ENCODE measurements at places on chromosomes 12 and 14. TPM values are rescaled to one million over a fixed set of nuclear protein-coding genes. Genes with fewer than 3 reads are reported as not detected.

Gene ADAMTS20
- 1.1 TPM for total RNA-seq

Gene RHOJ
- total RNA-seq, result not detected

Gene SMCO2
- total RNA-seq, result not detected

Gene RASSF8
- 87.0 TPM for total RNA-seq

Gene GALNT8
- 11.2 TPM for total RNA-seq

Gene KRT72
- not detected for total RNA-seq

Gene JAG2
- 7.3 TPM for total RNA-seq

Gene FAM177A1
- 92.3 TPM for total RNA-seq

DNA sequence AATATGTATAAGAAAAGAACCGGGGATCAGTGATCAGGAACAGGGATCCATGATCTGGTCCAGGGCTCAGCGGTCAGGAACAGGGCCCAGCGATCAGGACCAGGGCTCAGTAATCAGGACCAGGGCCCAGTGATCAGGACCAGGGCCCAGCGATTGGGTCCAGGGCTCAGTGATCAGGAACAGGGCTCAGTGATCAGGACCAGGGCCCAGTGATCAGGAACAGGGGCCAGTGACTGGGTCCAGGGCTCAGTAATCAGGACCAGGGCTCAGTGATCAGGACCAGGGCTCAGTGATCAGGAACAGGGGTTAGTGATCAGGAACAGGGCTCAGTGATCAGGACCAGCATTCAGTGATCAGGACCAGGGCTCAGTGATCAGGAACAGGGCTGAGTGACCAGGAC, 56.3 kb downstream of the TMEM121 start:
- H3K4me1 ChIP-seq, result no peaks in the 10 kb centered on the region
- DNase-seq, result peak; percentile 46
- H3K36me3 ChIP-seq, result no peaks in the 10 kb centered on the region
- no peak overlapping the region for H3K27ac ChIP-seq

DNA sequence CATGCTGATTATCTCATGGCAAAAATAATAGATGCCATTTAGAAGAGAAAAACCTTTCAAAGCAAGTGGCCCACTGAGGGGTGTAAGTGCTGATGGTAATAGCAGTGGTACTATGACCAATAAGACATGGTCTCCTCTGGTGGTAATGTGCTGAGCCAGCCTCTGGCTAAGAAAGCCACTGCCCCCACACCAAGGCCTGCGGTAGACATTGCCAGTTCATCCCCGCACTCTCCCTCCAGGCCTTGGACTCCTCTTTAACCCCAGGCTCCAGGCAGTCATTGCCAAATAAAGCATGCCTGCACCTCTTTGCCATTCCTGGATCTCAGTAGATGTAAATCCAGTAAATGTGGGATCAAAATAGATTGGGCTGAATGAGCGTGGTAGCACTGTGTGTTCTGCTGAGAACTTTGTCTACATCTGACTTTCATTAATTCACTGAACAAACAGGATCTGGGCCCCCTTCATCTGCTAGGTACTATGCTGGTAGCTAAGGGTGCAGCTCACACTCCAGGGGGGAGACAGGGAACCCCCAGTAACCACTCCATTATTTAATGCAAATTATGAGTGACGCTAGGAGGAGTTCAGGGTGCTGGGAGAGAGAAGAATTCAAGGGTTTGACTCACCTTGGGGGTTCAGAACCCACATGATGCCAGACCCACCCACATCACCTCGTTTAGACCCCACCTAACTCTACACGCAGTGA, 89.3 kb downstream of the BCL11B start:
- no peak overlapping the region for H3K27ac ChIP-seq
- DNase-seq, result no peak
- no peaks in the 10 kb centered on the region for H3K36me3 ChIP-seq
- H3K27me3 ChIP-seq, result no peaks in the 10 kb centered on the region

DNA sequence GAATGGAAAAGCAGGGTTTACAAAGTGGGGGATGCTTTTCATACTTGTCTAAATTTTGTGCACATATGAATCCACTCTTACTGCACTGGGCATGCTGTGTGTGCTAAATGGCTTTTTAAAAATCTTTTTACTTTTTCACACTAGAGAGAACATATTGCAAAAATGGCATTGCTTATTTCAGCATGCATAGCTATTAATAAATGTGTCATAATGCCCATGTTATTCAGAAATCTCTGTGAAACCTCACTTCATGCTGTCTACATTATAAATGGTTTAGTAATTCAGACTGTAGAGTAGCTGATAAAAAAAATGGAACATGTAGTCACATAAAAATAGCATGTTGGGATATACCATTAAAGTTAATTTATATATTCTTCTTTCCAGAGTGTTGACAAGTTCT, 593.8 kb downstream of the RPL10L start:
- no peaks in the 10 kb centered on the region for H3K27me3 ChIP-seq
- no peaks in the 10 kb centered on the region for H3K4me1 ChIP-seq
- H3K27ac ChIP-seq, result no peak overlapping the region
- DNase-seq, result no peak
- no peaks in the 10 kb centered on the region for H3K36me3 ChIP-seq

DNA sequence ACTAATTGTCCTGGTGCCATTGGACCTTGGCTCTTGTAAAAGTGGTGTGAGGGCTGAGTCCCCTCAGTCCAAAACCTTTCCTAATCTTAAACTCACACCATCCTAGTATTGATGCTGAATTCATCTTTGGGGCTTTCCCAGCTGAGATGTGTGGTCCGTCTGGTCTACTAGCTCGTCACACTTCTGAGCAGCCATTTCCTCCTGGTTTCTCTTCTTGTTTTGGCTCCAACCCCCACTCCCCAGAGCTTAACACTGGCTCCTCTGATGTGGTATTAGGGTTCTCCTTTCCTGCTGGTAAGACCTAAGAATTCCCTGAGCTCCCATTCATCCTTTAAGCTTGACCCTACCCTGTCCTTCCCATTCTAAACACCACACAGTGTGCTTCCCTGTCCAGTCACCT, 900.6 kb downstream of the VRK1 start:
- no peak for DNase-seq
- H3K27me3 ChIP-seq, result no peaks in the 10 kb centered on the region
- no peak overlapping the region for H3K27ac ChIP-seq
- peaks cover 2% of the 10 kb centered on the region for H3K4me1 ChIP-seq
- H3K36me3 ChIP-seq, result no peaks in the 10 kb centered on the region
- no peak overlapping the region for H3K4me3 ChIP-seq

DNA sequence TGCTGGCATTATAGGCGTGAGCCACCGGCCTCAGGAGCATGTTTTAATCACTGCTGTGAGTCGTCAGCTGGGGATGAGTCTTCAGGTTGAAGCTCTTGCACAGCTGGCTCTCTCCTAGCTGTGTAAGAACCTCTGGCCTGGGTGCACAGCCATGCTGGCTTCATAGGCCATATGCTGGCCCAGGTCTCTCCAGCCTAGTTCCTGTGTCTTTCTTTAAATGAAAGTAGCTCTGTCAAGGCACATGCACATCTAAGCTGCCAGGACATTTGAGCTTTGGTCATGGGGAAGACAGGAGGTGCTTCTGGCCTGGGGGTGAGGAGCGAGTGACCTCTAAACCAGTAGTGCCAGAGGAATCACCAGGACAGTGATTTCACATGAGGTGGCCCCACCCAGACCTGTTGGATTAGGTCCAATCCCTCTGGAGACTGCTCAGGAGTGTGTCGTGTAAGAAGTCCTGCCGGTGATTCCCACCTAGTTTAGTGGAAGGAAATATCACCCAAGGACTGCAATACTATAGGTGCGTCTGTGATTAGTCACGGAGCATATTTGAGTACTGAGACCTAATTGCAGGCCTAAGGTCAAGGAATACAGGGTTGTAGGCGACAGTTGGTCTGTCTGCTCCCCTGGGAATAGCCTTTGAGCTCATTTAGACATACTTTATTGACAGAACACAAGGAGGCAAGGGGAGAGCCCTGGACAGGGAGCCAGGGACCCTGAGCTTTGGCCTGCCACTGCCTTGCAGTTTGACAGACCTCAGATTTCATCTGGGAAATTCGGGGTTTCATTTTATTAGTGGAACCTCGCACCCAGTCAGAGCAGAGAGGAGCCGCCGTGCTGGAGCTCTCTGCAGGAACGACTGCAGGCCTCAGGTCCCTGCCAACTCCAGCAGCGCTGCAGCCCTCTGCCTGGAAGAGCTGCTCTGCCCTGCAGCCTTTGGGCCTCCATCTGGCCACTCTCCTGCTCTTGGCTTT, 67.0 kb downstream of the ANKRD9 start:
- H3K36me3 ChIP-seq, result peaks cover 44% of the 10 kb centered on the region
- no peaks in the 10 kb centered on the region for H3K4me1 ChIP-seq
- no peak overlapping the region for H3K27ac ChIP-seq
- no peak overlapping the region for H3K4me3 ChIP-seq

- H3K27ac ChIP-seq, result no peak overlapping the region
- no peak overlapping the region for H3K4me3 ChIP-seq
- H3K36me3 ChIP-seq, result no peaks in the 10 kb centered on the region
- DNase-seq, result no peak
- no peaks in the 10 kb centered on the region for H3K27me3 ChIP-seq
- H3K4me1 ChIP-seq, result peaks cover 4% of the 10 kb centered on the region
These were observed 27.1 kb downstream of the BMAL2 start for GRCh38 chr12:27359578-27360340.

DNA sequence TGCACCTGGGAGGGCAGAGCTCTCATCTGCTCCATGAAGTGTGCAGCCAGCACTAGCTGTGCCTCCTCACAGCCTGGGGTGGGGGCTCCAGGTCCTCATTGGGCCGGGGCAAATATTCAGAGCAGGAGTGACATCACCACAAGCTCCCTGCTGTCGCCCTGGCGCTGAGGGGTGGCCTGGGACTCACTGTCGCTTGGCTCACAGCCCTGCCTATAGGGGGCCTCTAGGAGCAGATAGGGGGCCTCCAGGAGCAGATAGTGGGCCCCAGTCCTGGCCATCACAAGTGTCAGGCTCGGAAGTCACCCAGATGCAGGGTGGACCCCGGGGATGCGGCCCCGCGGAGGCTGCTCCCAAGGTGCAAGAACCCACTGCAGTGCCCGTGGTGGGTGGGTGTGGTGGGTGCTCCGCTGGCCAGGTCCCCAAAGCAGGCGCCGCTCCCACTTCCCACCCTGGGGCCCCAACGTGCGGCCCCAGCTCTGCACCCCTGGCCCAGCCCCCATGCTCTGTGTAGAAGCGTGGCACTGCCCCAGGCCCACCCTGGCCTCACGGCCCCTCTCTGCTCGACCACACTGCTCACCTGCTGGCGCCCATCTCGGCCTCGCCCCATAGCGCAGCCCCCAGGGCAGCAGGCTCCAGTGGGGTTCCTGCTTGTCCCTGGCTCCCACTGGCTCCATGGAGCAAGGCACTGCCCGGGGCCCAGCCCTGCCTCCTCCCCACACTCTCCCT, 18.0 kb downstream of the SYNJ2BP start:
- peaks cover 49% of the 10 kb centered on the region for H3K36me3 ChIP-seq
- DNase-seq, result peak; percentile 49
- H3K27me3 ChIP-seq, result no peaks in the 10 kb centered on the region

- H3K27ac ChIP-seq, result no peak overlapping the region
- H3K36me3 ChIP-seq, result no peaks in the 10 kb centered on the region
- no peak for DNase-seq
- no peak overlapping the region for H3K4me3 ChIP-seq
- H3K4me1 ChIP-seq, result peaks cover 11% of the 10 kb centered on the region
These were observed 170.4 kb upstream of the FLRT2 start for GRCh38 chr14:85359505-85359904.

DNA sequence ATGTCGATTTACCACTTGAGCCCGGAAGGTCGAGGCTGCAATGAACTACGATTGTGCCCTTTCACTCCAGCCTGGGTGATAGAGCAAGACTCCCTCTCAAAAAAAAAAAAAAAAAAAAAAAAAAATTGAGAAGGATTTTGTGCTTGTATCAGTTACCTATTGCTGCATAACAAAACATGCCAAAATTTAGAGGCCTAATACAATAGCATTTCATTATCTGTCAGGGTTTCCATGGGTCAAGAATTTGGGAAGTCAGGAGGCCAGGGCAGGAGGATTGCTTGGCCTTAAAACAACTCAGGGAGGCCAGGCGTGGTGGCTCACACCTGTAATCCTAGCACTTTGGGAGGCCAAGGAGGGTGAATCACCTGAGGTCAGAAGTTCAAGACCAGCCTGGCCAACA, 4.6 kb upstream of the SLC8B1 start:
- no peak overlapping the region for H3K27ac ChIP-seq
- H3K27me3 ChIP-seq, result peaks cover 2% of the 10 kb centered on the region
- H3K4me3 ChIP-seq, result no peak overlapping the region
- no peak for DNase-seq

DNA sequence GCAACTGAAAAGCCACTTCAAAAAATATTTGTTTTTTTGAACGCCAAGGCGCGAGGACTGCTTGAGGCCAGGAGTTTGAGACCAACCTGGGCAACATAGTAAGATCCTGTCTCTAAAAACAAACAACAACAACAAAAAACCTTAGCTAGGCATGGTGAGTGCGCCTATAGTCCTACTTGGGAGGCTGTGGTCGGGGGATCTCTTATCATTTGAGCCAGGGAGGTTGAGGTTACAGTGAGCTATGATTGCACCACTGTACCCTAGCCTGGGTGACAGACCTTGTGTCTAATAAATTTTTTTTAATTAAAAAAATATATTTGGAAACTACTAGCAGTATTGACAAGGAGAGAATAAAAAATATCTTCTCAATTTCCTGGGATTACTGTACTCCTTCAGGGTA, 113.1 kb downstream of the TRAFD1 start:
- H3K4me1 ChIP-seq, result no peaks in the 10 kb centered on the region
- H3K36me3 ChIP-seq, result peaks cover 72% of the 10 kb centered on the region
- no peaks in the 10 kb centered on the region for H3K27me3 ChIP-seq
- H3K4me3 ChIP-seq, result no peak overlapping the region
- H3K27ac ChIP-seq, result no peak overlapping the region

- no peaks in the 10 kb centered on the region for H3K4me1 ChIP-seq
- no peaks in the 10 kb centered on the region for H3K36me3 ChIP-seq
- no peak overlapping the region for H3K4me3 ChIP-seq
- DNase-seq, result no peak
- H3K27ac ChIP-seq, result no peak overlapping the region
These were observed 141.6 kb downstream of the GLT1D1 start for GRCh38 chr12:128994856-128995255.

GRCh38 chr14:89308232-89308959, 108.6 kb downstream of the FOXN3 start:
- no peaks in the 10 kb centered on the region for H3K27me3 ChIP-seq
- no peak overlapping the region for H3K27ac ChIP-seq
- DNase-seq, result peak; percentile 63
- no peak overlapping the region for H3K4me3 ChIP-seq

- no peak for DNase-seq
- H3K4me1 ChIP-seq, result no peaks in the 10 kb centered on the region
These were observed 1.4 kb upstream of the MLEC start for GRCh38 chr12:120685522-120685921.

Data from endodermal cell (in vitro differentiated cells).